ENCODE measurements at places on chromosomes 7 and 10.

- DNase-seq = no peak
Observed at GRCh38 chr10:71079761-71080380, 132.5 kb upstream of the UNC5B start.

DNA sequence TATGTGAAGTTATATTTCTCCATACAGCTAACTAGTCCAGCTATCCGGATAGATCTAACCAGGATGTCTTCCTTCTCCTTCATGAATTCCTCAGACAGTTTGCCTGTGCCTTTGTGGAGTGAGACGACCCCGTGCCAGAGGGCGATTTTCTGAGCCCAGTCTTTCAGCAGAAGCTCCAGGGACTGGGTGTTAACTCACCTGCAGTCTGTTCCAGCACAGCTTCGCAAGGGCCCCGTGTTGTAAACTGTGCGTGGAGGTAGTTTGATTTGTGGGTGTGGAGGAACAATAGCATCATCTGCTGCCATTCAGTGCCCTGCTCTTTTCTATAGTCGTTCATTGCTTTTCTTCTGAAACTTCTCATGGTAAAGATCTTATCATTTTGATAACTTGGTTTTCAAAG lies 103.8 kb downstream of the INPP5A start:
- DNase-seq = no peak

DNA sequence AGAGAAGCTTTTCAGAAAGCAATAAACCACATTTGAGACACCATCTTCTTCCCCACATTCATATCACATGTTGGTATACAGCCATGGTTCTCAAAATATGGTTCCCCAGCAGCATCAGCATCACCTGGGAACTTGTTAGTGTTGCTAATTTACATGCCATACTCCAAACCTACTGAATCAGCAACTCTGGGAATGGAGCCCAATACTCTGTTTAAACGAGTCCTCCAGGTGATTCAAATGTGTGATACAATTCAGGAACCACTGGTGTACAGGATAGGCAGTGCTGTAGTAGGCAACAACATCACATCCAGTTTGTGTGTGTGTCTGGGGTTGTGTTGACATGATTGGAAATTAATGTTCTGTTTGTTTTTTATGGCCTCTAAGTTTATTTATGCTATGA lies 47.7 kb downstream of the ZNF277 start:
- no peak for DNase-seq

GRCh38 chr7:16026253-16027020 lies 340.0 kb upstream of the MEOX2 start:
- DNase-seq = no peak

GRCh38 chr7:156194813-156195212 lies 382.6 kb upstream of the SHH start:
- no peak for DNase-seq

- no peak for DNase-seq
Observed at GRCh38 chr7:119102291-119102690, 877.8 kb downstream of the ANKRD7 start.

DNA sequence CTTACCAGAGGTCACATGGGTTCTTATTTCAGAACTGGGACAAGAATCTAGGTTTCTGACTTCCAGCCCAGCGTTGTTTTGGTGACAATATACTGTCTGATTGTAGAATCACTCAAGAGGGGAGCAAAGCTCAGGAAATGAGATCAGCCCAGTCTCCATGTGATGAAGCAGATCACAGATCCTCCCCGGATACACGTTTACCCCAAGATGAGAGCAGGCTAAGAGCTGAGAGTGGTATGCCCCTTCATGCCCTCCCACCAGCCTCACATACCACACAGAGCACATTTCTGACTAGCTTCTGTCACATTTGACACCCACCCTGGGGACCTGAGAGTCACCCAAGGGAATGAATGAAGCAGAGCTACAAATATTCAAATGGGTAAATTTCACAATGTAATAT lies 27.1 kb upstream of the PRKCQ start:
- DNase-seq = peak; percentile 74

DNA sequence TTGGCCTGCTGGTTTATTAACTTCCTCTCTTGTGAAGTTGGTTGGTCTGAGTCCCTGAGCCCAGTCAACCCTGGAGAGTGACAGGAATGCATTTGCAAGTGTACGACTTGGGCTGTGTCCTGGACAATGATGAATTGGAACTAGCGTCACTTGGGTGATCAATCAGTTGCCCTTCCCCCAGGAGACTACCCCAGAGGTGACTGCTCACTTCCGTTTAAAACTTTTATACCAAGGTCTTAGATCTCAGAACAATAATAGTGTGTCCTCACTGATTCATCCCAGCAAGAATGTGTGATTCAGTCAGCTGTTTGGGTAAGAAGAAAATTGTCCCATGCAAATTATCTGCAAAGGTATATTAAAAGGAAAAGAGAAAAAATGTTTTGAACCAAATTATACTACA lies 102.9 kb upstream of the ARMC3 start:
- DNase-seq = no peak

GRCh38 chr7:123747620-123748141 lies 1.1 kb downstream of the WASL start:
- peak; percentile 19 for DNase-seq

GRCh38 chr10:77717336-77717735 lies 79.7 kb upstream of the KCNMA1 start:
- no peak for DNase-seq
